ENCODE measurements at places on chromosomes 16 and 17. TPM values are rescaled to one million over a fixed set of nuclear protein-coding genes. Genes with fewer than 3 reads are reported as not detected.
A peak's percentile ranks its signal among the peaks of the same experiment; 100 is the strongest.

The SSH2 gene
- total RNA-seq, result 31.3 TPM

The WNK4 gene
- total RNA-seq, result not detected

The KRTAP4-1 gene
- total RNA-seq, result not detected

The OTOP3 gene
- not detected for total RNA-seq

The ABI3 gene
- total RNA-seq, result 5.5 TPM

GRCh38 chr17:33294994-33295393, 1.9 kb upstream of the ASIC2 start:
- DNase-seq, result no peak

DNA sequence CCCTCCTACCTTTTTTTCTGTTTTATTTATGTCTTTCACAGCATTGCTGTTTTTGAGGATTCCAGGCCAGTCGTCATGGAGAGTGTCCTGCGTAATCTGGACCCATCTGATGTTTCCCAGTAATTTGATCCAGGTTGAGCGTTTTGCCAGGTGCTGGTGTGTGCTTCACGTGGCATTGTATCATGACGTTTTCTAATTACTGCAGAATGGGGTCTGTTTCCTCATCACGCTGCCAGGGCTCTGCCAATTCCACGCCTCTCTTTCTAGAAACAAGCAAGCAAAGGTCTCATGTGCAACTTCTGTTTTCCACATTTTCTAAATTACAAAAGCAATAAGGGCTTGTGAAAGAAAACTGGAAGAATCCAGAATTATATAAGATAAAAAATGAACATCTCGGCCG, 28.3 kb upstream of the BHLHA9 start:
- no peak for DNase-seq

DNA sequence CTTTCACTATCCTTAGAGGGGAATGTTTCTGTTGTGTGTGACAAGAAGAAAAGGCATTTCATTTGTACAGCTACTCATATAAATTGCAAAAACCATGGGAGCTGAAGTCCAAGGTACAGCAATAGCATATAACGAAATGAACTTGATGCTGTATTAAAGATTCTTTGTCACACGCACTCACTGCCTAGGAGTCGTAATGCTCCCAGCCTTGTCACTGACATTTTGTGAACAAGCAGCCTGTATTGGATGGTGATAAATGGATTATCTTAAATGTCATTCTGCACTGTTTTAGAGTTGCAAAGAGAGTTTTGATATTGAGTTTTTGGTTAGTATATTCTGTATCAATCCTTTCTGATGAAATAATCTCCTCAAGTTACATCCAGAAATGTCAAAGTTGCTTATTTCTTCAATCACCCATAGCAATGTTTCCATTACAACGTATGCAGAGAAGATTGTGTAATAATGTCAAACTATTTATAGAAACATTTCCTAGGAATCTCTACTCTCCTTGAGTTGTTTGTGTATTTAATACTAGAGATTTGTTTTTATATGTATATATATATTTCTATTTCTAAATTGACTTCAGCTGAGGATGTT, 270.6 kb downstream of the FTO start:
- DNase-seq, result no peak

DNA sequence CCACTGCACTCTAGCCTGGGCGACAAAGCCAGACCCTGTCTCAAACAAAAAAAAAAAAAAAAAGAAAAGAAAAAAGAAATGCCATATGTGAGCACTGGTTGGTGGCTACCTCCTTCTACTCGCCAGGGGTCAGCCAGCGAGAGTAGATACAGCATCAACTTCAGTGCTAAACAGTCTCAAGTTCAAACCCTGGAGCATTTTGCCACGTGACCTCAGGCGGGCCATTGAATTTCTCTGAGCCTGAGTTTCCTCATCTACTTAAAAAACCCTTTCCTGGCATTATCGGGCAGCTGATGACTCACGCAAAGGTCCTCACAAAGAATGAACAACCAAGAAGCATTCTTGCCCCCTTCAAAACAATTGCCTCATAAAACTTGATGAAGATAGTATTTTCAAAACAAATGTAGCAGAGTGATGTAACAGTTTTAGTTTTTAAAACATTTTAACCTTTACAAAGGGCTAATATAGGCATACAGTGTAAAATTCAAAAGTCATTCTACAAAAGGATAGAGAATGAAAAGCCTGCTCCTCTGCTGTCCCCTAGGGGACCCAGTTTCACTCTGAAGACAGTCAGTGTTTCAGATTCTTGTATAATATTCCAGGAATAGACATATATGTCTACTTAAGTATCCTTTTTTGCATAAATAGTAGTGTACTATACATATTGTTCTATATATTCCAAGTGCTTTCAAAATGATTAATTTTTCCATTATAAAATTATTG, 28.4 kb downstream of the DNAH2 start:
- DNase-seq, result no peak

- DNase-seq, result peak; percentile 79
Observed at GRCh38 chr17:63961355-63962212, 11.1 kb downstream of the SCN4A start.

- DNase-seq, result no peak
Observed at GRCh38 chr17:51947160-51947735, 211.3 kb downstream of the CA10 start.

DNA sequence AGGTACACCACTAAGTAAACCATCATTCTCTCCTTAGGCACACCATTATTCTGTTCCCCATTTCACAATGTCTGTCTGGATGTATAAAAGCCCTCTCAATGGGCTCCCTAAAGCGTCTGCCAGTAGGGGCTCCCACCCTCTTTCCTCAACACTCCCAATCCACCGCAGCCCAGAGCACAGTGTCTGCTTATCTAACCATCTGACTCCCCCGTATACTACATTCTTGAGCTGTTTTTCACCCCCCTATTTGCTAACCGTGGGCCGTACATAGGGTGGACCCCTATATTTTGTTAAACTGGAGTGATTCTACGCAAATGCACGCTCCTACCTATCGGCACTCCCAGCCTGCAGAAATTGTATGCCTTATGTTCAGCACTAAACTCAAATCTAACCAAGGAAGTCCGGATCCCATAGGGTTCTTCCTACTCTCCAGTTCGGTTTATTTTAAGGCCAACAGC, 685 bp upstream of the PSMD3 start:
- DNase-seq, result no peak

DNA sequence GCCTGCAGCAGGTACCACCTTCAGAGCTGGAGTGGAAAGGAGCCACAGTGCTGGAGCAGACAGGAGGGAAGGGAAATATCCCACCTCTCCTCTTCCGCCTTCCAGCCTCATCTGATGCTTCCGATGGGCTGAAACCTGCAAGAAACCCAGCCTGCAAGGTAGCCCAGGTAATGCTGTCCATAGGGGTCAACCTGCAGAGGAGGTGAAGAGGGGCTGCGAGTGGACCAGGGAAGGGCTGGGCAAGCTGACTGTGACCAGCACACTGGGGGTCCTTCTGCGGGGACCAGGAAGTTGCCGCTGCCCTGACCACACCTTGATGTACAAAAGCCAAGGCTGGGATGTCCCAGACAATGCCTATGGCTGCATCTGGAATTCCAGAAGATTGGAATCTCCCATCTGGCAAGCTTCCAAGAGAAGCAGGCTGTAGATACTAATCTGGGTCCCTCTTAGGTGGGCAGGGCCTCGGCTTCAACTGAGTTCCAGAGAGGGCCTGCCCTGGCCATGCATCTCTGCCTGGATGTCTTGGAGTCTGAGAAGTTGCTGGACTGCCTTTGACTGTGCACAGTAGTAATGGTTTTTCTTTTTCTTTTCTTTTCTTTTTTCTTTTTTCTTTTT, 5.8 kb downstream of the FOXL1 start:
- no peak for DNase-seq

GRCh38 chr16:53080345-53081031, 25.7 kb downstream of the CHD9 start:
- peak; percentile 65 for DNase-seq
